Neural cell (in vitro differentiated cells): ENCODE measurements at places on chromosomes 2 and 18. TPM values are rescaled to one million over a fixed set of nuclear protein-coding genes. Genes with fewer than 3 reads are reported as not detected.

NT5DC4 gene
- polyA plus RNA-seq, result not detected in 2 replicates

CAVIN2 gene
- polyA plus RNA-seq, result not detected in 2 replicates

PTRHD1 gene
- 27.4 and 33.6 TPM in 2 replicates for polyA plus RNA-seq

POTEC gene
- not detected in 2 replicates for polyA plus RNA-seq

IDH1 gene
- 316 and 354 TPM in 2 replicates for polyA plus RNA-seq
